Activated CD4-positive, alpha-beta T cell treated with anti-CD3 and anti-CD28 coated beads, Interleukin-2, amount 10 ng/mL, durations not matched to agents 7 days and 5 days (primary cell): ENCODE measurements at places on chromosomes 5 and 9. TPM values are rescaled to one million over a fixed set of nuclear protein-coding genes. Genes with fewer than 3 reads are reported as not detected.

DNA sequence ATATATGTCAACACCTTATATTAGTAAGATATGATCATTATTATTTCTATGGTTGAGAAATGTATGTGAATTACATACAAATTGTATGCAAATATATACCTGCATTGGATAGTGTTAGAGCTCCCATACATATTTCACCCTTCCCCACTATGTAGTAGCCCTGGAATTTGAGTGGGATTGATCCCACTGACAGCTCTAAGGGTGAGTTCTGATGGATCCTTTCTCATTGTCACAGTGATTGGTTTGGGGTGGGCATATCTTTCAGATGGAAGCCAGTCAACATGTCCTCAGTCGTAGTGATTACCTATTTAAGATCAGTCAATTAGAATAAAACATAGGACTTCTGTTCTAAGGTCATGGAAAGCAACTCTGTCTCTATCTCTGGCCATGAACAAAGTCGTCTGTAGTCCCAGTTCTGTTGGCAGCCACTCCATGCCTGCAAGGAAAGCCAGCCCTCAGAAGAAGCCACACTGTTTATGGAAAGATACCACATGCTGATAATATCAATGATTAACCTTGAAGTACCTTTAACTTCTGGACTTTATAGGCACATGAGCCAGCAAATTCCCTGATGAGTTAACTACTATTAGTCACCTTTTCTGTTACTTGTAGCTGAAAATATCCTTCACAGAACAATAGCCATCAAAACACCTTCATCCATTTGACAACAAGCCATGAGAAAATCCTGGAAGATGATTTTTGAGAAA is 5.1 kb upstream of the CCDC192 start:
- no peak for DNase-seq

DNA sequence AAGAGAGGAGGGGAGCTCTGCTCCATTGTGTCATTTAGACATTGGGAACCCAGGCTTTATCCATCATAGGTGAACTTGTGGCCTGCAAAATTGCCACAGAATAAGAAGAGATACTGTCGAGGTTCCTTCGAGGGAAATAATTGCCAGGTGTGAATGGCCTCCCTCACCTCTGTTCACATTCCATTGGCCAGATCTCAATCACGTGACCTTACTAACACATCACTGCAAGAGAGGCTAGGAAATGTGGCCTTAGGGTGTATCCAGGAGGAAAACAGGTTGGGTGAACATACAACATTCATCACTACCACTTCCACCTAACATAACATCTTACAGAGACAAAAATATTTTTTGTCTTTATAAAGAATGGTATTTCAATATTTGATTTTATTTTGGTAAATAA is 182.1 kb downstream of the FBXL7 start:
- no peak for DNase-seq

- DNase-seq: no peak
Measured at GRCh38 chr9:115880221-115880885, 273.2 kb upstream of the PAPPA start.

GRCh38 chr5:17261075-17261474 is 43.6 kb downstream of the BASP1 start:
- DNase-seq: no peak

- no peak for DNase-seq
Measured at GRCh38 chr9:32854271-32854670, 70.9 kb downstream of the TMEM215 start.

GRCh38 chr5:112914584-112914983 is 7.4 kb downstream of the REEP5 start:
- DNase-seq: no peak

DNA sequence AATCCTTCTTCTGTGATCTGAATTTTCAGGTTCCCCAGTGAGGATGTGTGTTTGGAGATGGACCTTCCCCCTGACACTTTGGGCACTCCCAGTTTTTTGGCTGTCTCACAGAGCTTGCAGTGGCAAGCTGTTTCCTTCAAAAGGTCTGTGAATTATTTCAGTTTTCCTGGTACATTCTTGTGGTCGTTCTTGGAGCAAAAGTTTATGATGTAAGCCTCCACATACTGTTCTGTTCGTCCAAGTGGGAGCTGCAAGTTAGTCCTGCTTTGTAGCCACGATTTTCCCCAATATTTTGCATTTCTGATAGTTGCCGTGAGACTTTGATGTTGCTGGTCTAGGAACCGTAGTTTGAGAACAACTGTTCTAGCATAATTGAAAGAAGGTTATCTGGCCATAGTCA is 88.3 kb downstream of the MTAP start:
- no peak for DNase-seq

MSX2 gene
- total RNA-seq: 0.17 TPM

HSD17B4 gene
- total RNA-seq: 62.4 TPM

MSANTD3 gene
- total RNA-seq: 13.4 TPM
